Activated T-cell treated with anti-CD3 and anti-CD28 coated beads, Interleukin-2, amount 50 U/mL, for 72 hours (primary cell): ENCODE measurements at places on chromosomes 6 and 20.

DNA sequence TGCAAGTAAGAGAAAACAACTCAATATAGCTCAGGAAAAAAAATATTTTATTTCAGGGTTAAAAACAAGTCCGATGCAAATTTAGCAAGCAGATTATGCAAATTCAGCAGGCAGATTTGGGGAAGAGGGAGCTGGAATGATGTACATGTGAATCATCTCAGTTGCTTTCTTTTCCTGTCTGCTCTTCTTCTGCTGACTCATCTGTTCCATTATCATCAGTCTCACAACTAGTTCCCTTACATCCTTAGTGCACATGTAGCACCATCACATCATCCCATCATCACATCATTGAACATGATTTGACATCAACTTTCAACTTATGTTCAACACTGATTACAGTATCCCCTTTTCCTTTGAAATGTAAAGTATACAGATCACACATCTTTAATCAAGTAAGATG lies 11.5 kb upstream of the DEFB113 start:
- DNase-seq: no peak

DNA sequence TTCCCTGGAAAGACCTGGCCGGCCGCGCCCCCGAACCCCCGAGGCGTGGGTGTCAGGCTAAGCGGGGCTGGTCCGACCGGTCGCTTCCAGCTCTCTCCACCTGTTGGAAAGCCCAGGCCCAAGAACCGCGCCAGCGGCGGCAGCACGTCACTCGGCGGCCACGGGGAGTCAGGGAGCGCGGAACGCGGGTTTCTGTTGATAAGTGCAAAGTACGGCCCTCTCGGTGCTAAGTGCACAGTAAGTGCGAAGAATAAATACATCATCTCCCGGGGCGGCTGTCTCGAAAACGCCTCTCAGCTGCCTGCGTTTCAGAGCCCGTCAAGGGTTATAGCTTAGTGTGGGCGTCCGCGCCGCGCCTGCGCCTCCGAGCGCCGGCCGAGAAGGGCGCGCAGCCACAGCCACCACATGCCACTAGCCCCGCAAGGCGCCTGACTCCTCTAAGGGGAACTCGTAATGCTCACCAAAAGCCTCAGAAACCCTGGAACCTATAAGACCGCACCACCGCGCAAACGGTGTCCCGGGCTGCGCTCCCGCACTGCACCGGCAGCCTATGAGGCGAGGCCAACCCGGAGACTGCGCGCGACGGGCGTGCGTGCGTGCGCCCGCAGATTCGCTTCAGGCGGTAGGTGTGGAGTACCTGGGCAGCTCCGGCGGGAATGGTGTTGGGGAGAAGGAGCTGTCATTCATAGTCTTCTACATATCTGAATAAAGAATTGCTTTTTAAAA lies 9.2 kb upstream of the TBX18 start:
- DNase-seq: no peak

DNA sequence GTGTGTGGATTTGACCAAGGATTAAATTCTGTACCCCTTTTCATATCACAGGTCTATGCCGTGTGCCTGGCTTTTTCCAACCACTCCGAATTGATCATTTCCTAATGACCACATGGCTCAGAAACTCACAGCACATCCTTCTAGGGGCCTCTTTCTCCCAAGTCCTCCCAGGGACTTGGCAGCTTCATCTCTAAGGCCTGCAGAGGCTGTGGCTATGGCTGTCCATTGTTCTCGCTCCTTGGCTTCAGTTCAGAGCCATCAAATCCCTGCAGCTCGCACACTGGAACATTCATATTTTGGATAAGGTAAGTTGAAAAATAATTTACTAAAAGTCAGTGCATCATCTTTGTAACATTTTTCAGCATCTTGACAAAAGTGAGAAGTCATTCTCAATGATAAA lies 497.2 kb upstream of the CDH4 start:
- DNase-seq: no peak

GRCh38 chr20:10558635-10559187 lies 115.1 kb downstream of the JAG1 start:
- peak; percentile 68 for DNase-seq

GRCh38 chr6:57123111-57123510 lies 33.1 kb downstream of the ZNF451 start:
- no peak for DNase-seq

GRCh38 chr6:138987080-138987642 lies 892 bp downstream of the REPS1 start:
- no peak for DNase-seq

GRCh38 chr20:36085686-36086267 lies 68.8 kb upstream of the EPB41L1 start:
- peak; percentile 9 for DNase-seq

DNA sequence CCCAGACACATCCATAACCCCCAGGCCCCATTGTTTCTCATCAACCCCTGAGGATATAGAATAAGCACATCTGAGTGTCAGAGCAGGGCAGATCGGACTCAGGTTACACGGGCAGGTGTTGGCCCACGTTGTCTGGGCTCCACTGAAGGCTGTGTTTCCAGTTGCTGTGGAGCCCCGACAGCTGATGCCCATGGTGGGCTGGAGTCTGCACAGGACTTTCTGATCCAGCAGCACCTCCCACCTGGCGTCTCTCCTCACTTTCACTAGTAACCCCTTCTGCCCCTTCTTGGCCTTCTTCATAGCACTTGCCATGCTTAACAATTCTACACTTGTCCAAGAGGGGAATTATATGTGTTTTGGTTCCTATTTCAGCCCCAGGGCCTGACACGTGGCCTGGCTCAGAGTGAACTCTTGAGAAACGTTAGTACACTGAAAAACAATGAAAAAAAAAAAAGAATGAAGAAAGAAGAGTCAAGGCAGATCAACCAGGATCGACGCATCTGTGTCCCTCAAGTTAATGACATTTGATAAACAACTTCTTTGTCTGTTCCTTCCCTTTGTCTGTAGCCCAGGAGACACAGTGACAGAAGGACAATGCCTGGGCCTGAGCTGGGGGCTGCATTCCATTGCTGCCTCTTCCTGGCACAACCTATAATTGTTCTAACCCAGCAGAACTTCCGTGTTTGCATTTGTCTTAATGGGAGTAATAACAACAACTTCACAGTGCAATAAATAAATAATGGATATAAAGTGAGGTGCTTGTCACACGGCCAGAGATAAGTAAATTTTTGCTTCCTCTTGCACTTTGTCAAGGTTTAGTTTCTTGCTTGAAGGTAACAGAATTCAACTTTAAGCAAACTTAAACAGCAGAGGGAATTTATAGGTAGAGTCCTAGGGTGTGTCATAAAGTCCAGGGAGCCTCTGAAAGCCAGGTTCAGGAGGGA lies 224.2 kb upstream of the SSTR4 start:
- no peak for DNase-seq

GRCh38 chr6:106136845-106137244 lies 50.7 kb downstream of the PRDM1 start:
- DNase-seq: no peak

DNA sequence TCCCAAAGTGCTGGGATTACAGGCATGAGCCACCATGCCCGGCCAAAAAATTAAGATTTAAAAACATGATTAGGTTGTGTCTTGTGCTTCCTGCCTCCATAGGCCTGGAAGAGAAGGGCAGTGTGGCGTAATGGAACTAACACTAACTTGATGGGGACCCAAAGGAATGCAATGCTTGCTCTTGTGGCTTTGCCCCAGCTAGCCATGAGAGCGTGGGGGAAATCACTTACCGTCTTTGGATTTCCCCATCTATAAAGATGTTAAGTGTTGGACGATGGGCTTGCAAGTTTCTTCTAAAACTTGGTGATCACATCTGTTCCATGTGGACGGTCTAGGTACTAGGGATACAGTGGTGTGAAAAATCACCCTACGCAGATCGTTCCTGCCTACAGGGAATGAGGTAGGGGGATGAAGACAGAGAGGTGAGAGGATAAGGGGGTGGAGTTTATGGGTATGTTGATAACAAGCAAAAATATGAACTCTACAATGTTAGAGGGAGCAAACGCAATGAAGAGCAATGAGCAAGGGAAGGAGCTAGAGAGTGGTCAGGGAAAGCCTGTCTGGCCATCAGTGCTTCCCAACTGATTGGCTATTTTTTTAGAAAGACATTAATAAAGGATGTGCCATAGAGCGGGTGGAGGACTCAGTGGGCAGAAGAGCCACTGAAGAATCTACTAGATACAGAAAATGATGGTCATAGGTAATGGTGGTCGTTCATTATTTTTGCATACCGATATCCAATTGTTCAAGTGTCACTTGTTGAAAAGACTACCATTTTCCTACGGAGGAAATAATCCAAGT lies 165.2 kb downstream of the BCAS1 start:
- DNase-seq: no peak

DNA sequence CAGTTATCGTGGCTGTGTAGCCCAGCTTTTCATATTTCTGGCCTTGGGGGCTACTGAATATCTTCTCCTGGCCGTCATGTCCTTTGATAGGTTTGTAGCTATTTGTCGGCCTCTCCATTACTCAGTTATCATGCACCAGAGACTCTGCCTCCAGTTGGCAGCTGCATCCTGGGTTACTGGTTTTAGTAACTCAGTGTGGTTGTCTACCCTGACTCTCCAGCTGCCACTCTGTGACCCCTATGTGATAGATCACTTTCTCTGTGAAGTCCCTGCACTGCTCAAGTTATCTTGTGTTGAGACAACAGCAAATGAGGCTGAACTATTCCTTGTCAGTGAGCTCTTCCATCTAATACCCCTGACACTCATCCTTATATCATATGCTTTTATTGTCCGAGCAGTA lies 475 bp downstream of the OR2B6 start:
- no peak for DNase-seq

GRCh38 chr20:59645761-59646171 lies 41.4 kb downstream of the PHACTR3 start:
- no peak for DNase-seq

DNA sequence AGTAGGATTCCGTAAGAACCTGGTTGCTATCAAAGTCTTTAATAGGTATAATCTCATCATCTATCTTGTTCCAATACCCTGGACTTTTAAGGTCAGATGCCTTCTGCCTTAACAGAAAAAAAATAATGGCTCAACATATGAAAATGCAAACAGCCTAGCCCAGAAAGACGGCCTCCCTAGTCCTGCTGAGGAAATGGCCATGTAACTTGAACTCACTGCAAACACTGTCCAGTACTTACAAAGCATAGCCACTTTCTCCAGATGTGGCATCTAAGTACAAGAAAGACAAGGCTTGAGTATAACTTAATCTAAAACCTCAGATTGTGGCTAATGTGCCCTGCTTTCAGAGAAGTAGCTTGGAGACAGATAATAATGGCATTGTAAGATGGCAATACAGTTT lies 26.5 kb downstream of the FASTKD5 start:
- no peak for DNase-seq

GRCh38 chr6:166929542-166930189 lies 26.7 kb downstream of the RNASET2 start:
- DNase-seq: no peak

GRCh38 chr6:163986313-163986712 lies 571.8 kb downstream of the QKI start:
- no peak for DNase-seq

- DNase-seq: peak; percentile 12
These were observed 182.5 kb downstream of the MAFB start for GRCh38 chr20:40506537-40506939.

DNA sequence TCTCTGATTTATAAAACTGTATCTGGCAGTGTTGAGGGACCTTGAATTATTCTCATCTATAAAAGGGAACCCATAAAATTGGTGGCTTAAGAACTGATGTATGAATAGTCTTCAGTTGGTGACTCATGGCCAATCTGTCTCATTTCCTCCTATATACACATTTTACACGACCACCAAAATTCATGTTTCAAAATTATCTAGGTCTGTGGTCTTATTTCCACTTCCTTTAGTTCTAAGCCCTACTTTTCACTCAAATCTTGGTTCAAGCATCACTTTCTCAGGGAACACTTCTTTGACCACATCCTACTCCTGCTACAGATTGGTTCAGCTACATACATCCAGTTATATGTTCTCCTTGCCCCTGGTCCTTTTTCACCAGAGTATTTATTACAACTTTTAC lies 18.6 kb upstream of the ENPP1 start:
- DNase-seq: no peak

DNA sequence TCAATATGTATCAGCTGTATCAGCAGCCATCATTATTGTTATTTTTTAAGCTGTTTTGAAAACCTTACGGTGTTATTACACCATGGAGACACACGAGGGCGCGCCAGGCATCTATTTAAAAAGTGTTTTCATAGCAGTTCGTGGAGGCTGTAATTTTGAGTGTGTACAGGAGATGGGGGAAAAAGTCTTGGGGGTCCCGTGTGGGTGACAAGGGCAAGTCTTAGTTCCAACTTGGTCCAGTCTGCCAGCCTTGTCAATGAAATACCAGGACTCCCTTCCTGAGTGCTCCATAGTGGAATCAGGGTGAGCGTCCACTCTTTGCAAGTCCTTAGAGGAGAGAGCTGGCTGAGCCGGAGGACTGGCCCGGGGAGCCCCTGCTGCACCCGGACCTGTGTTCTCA lies 43.3 kb downstream of the SLC2A10 start:
- peak; percentile 53 for DNase-seq

DNA sequence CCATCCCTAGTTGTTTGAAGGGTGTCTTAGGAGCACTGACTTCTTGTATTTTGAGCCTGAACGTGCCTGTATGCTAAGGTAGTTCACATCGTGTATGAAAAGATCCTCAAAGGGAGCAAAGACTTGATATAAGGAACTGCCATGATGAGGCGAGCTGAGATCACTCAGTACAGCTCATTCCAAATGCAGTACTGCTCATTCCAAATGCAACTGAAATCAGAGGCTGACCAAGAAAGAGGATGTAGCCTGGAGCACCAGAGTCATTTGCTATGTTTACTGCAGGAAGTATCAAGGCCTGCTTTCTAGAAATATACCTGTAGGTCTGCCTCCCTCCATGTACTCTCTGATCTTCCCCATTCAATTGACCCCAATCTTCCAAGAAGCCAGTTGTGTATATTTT lies 832.2 kb downstream of the EYS start:
- no peak for DNase-seq

- DNase-seq: no peak
These were observed 18.2 kb downstream of the FERMT1 start for GRCh38 chr20:6104493-6105188.

DNA sequence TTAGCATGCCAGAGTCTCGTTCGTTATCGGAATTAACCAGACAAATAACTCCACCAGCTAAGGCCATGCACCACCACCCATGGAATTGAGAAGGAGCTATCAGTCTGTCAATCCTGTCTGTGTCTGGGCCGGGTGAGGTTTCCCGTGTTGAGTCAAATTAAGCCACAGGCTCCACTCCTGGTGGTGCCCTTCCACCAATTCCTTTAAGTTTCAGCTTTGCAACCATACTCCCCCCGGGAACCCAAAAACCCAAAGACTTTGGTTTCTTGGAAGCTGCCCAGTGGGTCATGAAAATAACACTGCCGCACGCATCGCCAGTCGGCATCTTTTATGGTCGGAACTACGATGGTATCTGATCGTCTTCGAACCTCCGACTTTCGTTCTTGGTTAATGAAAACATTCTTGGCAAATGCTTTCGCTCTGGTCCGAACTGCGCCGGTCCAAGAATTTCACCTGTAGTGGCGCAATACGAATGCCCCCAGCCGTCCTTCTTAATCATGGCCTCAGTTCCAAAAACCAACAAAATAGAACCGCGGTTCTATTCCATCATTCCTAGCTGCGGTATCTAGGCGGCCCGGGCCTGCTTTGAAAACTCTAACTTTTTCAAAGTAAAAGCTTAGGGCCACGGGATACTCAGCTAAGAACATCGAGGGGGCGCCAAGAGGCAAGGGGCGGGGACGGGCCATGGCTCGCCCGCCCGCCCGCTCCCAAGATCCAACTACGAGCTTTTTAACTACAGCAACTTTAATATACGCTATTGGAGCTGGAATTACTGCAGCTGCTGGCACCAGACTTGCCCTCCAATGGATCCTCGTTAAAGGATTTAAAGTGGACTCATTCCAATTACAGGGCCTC lies 1958.5 kb upstream of the DEFB115 start:
- DNase-seq: no peak
